Stimulated activated CD4-positive, alpha-beta T cell treated with anti-CD3 and anti-CD28 coated beads, Interleukin-1b, Interleukin-23, amount 100 ng/mL, for 1 hour (primary cell): ENCODE measurements at places on chromosomes 12 and 14.

DNA sequence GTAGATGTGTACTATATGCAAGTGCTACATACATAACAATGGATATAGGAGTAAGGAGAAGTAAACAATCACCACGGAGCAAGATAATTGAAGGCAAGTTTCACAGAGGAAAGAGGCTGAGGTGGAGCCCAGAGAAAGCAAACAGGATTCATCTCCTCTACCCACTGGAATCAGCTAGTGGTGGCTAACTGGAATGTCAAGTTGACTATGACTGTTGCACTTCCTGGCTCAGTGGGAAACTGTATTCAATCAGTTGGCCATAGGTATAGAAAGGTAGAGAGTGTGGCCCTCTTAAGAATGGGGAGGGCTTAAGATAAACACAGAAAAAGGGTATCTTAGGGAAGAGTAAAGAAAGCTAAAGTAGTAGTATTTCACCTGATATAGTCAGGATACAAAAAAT is 62.4 kb downstream of the MAP4K5 start:
- DNase-seq: no peak

- no peak for DNase-seq
Measured at GRCh38 chr14:79570648-79571047, 640.7 kb downstream of the DIO2 start.

- DNase-seq: no peak
Measured at GRCh38 chr14:71284048-71284447, 376.8 kb downstream of the PCNX1 start.

GRCh38 chr12:105041186-105041585 is 43.1 kb downstream of the ALDH1L2 start:
- no peak for DNase-seq

- no peak for DNase-seq
Measured at GRCh38 chr12:57128519-57129247, 400 bp downstream of the LRP1 start.

- DNase-seq: no peak
Measured at GRCh38 chr12:114684098-114684869, at the start of gene TBX3. Gene TBX3, minus strand, starts transcription at chr12:114684175. Its CDS starts 975 bp downstream, at chr12:114683200.

GRCh38 chr12:96361074-96361473 is 39.2 kb downstream of the CDK17 start:
- DNase-seq: no peak

DNA sequence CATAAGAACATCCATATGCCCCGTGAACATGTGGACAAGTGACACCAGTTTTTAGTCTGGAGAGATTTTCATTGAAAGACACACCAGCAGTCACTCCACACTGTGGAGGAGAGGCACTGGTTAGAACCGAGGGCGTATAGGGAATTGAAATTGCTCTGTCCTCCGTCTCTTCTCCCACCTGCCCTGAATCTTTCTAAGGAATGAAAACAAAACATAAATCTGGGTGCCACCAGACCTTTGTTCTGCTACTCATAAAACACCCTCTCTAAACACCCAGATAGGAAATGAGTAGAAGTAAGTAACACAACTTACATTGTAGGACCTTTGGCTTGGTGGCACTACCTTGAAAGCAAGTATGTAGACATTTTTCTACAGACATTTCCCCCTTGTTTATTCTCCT is 37.1 kb upstream of the STON2 start:
- no peak for DNase-seq

GRCh38 chr12:89212339-89212771 is 139.9 kb downstream of the DUSP6 start:
- DNase-seq: no peak

- no peak for DNase-seq
Measured at GRCh38 chr14:81122326-81122725, 98.4 kb downstream of the GTF2A1 start.

DNA sequence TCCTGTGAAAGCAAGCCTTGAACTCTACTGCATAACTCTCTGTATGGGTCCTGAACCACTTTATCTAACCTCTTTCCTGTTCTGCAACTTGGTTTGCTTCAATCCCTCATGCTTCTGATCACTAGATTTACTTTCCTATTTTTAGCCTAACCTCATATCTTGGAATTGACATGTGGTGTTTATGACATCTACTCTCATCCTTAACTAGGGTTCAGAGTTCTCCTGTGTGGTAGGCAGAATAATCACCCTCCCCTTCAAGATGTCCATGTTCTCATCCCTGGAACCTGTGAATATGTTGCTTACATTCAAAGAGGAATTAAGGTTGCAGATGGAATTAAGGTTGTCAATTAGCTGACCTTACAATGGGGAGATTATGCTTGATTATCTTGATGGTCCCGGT is 67.4 kb upstream of the STXBP6 start:
- DNase-seq: no peak

GRCh38 chr12:9106610-9107541 is 8.8 kb downstream of the A2M start:
- no peak for DNase-seq
